ENCODE measurements at places on chromosomes 7 and 10.

- peak; percentile 25 for DNase-seq
Measured at GRCh38 chr10:13001041-13001886, at the start of gene CCDC3. TSS of gene CCDC3 (minus strand) at chr10:13001713. CDS start at chr10:13001570, 143 bp downstream.

- no peak for DNase-seq
Measured at GRCh38 chr7:148556892-148557291, 33.7 kb upstream of the C7orf33 start.

- no peak for DNase-seq
Measured at GRCh38 chr10:91366704-91367103, 43.4 kb upstream of the HECTD2 start.

DNA sequence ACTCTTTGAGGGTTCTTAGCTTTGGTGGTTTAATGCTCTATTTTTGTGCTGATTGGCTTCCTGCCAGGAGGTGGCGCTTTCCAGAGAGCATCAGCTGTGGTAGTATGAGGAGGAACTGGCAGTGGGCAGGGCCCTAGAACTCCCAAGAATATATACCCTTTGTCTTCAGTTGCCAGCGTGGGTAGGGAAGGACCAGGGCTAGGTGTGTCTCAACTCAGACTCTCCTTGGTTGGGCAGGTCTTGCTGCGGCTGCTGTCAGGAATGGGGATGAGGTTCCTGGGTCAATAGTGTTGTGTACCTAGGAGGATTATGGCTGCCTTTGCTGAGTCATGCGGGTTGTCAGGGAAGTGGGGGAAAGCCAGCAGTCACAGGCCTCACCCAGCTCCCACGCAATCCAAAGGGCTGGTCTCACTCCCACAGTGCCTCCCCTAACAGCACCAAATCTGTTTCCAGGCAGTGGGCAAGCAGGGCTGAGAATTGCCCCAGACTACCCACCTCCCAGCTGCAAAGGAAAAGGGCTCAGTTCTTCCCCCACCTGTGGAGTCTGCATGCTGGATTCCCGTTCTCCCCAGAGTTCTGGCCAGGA, 191.5 kb downstream of the PHTF2 start:
- DNase-seq, result no peak

DNA sequence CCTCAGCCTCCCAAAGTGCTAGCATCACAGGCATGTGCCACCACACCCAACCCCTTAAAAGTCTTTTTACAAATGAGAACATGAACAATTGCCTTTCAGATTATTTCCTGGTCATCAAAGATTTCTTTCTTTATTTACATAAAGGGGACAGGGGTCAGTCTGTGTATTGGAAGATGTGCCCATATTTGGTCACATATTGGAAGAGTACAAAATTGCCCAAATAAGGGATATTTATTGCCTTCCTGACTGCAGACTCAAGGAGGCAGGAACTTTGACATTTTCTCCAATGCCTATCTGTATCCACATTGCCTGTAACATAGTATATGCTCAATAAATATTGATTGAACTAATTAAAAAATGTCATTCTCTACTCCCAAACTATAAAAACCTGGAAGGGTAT, 25.9 kb upstream of the HERPUD2 start:
- DNase-seq, result no peak

GRCh38 chr7:98105942-98106544, 619 bp upstream of the LMTK2 start:
- no peak for DNase-seq

- DNase-seq, result no peak
Measured at GRCh38 chr7:77329466-77330168, 86.5 kb downstream of the GSAP start.

DNA sequence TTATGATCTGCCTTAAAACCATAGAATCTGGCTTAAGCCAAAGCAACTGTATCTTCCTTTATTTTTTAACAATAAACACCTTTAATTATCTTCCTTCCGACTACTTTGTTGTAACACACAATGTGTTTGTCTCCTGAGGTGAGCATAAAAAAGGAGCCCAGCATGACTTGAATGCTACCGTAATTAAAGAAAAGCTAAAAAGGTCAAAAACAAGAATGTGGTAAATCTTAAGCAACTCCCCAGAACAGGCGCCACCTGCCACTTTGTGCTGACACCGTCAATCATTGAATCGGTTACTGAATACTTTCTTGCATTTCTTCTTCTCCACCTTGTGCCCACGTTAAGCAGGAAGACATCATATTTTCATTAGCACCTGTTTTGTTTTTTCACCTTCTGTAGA, 569.9 kb upstream of the C7orf33 start:
- DNase-seq, result no peak

DNA sequence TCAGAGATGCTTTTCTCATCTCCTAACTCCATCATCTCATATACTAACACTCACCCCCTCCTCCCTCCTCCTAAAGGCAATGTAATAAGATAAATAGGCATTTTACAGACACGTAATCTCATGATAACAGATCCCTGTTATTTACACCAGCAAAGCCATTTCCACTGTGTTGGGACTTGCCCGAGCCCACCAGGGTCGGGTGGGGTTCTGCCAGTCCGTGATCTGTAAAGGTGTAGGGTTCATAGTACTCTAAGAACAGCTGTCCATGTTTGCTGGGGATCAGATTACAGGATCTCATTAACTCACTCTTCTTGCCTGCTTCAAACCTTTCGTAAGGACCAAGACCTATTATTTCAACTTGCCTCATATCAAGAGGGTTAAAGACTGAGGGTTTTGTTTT, 172.4 kb downstream of the FZD1 start:
- no peak for DNase-seq

DNA sequence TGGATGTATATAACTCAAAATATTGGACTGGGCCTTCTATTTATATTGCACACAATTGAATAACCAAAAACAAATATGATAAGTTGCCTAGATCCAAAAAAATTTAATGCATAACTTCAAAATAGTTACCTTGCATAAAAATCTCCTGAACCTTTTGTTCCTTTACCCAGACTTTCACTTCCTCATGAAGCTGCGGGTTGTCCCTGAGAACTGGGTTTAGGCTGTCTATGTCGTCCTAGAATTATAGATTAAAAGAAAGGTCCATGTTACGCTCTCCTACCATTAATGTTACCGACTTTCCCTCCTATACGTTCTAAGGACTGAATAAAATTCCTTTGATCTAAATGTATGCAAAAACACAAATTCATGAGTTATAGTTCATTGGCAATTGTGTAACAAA, 86.6 kb downstream of the NRBF2 start:
- DNase-seq, result no peak

GRCh38 chr10:88154596-88155250, 291.3 kb downstream of the PTEN start:
- DNase-seq, result no peak

DNA sequence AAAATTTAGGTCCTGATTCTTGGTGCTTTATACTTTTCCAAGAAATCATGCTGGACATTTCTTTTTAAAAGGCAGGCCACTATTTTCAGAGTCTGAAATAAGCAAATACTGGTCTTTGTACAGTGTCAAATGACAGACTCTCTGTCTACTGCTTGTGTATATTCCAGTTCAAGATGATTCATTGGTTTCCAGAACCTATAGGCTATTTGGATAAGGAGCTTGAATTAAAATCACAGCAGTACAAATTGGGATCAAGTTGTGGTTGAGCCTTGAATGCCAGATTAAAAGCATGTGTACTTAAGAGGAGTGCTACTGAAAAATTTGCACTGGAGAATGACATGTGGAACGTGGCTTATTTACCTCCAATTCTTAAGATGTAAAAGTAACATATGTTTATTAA, 10.7 kb downstream of the KMT2E start:
- no peak for DNase-seq

- no peak for DNase-seq
Measured at GRCh38 chr10:44370731-44371248, 14.1 kb downstream of the CXCL12 start.

DNA sequence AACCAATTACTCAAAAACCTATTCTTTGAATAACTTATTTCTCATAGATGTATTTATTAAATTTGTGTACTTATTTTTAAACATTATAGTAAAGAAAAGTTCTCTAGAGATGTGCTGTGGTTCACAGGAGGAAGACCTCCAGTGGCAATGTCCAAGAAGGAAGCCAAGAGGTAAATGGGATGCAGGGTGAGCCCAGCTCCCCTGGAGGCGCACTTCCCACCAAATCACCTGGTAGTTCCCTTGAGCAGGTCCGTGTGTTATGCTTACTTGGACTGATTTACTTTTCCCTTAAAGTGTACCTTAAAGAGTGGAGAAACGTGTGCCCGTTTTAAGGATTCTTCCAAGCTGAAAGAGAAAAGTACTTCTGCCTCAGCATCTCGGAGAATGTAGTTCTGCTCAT, 55.3 kb downstream of the PAXIP1 start:
- DNase-seq, result no peak
